ENCODE measurements at places on chromosomes 4 and X. TPM values are rescaled to one million over a fixed set of nuclear protein-coding genes. Genes with fewer than 3 reads are reported as not detected.

MAGEB10 gene
- not detected for total RNA-seq

GRCh38 chrX:63922221-63922620 lies 137.2 kb upstream of the ARHGEF9 start:
- no peaks in the 10 kb centered on the region for H3K36me3 ChIP-seq
- DNase-seq, result no peak
- no peaks in the 10 kb centered on the region for H3K4me1 ChIP-seq
- no peak overlapping the region for H3K27ac ChIP-seq
- no peaks in the 10 kb centered on the region for H3K27me3 ChIP-seq
- no peak overlapping the region for H3K4me3 ChIP-seq

GRCh38 chr4:3818371-3818770 lies 52.2 kb downstream of the ADRA2C start:
- DNase-seq, result no peak
- no peak overlapping the region for H3K27ac ChIP-seq
- H3K36me3 ChIP-seq, result no peaks in the 10 kb centered on the region

GRCh38 chr4:148216866-148217814 lies 225.1 kb downstream of the NR3C2 start:
- H3K4me1 ChIP-seq, result peaks cover 14% of the 10 kb centered on the region
- no peak for DNase-seq
- H3K36me3 ChIP-seq, result no peaks in the 10 kb centered on the region
- peak overlapping the region; percentile 20 for H3K27ac ChIP-seq
- no peak overlapping the region for H3K4me3 ChIP-seq

SPACA5B gene
- not detected for total RNA-seq

DNA sequence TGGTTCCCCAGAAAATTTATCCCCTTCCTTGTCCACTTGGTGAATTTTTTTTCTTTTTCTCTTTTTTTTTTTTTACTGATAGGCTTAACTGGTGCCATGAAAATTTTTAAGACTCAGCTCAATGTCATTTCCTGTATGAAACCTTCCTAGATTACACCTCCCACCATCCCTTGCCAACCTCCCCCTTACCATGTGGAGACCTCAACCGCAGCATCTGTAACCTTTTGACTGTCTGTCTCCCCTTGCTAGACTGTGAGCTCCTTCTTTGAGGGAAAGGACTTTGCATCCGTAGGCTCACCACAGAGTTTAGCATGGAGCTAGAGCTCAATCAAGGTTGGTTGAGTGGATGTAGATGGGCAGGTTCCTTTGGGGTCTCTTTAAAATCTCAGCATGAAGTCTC lies 5.2 kb upstream of the PGRMC1 start:
- H3K4me1 ChIP-seq, result no peaks in the 10 kb centered on the region
- H3K36me3 ChIP-seq, result no peaks in the 10 kb centered on the region
- no peak overlapping the region for H3K27ac ChIP-seq
- H3K27me3 ChIP-seq, result no peaks in the 10 kb centered on the region

PLAC8 gene
- 246 TPM for total RNA-seq

HTN3 gene
- total RNA-seq, result not detected

- no peaks in the 10 kb centered on the region for H3K36me3 ChIP-seq
- H3K4me3 ChIP-seq, result no peak overlapping the region
- no peaks in the 10 kb centered on the region for H3K4me1 ChIP-seq
- DNase-seq, result no peak
- H3K27ac ChIP-seq, result no peak overlapping the region
- peaks cover 10% of the 10 kb centered on the region for H3K27me3 ChIP-seq
These were observed 357 bp upstream of the ADGRG2 start for GRCh38 chrX:19122641-19123009.

DNA sequence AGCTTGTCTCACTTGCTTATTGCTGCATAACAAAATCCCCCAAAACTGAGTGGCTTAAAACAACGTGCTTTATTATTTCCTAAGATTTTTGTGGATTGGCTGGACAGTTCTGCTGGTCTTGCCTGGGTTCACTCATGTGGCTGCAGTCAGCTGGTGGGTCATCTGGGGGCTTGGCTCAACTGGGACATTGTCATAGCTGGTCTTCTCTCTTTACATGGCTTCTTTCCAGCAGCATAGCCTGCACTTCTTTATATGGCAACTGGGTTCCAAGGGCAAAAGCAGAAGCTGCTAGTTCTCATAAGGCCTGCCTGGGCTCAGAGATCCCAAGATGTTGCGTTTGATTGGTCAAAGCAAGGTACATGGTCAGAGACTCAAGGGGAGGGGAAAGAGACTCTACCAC lies 33.7 kb upstream of the STAG2 start:
- no peak overlapping the region for H3K4me3 ChIP-seq
- no peak overlapping the region for H3K27ac ChIP-seq
- no peak for DNase-seq
- no peaks in the 10 kb centered on the region for H3K27me3 ChIP-seq

EGF gene
- 2.8 TPM for total RNA-seq

LRIT3 gene
- total RNA-seq, result 0.15 TPM

TBC1D8B gene
- 11.6 TPM for total RNA-seq

DNA sequence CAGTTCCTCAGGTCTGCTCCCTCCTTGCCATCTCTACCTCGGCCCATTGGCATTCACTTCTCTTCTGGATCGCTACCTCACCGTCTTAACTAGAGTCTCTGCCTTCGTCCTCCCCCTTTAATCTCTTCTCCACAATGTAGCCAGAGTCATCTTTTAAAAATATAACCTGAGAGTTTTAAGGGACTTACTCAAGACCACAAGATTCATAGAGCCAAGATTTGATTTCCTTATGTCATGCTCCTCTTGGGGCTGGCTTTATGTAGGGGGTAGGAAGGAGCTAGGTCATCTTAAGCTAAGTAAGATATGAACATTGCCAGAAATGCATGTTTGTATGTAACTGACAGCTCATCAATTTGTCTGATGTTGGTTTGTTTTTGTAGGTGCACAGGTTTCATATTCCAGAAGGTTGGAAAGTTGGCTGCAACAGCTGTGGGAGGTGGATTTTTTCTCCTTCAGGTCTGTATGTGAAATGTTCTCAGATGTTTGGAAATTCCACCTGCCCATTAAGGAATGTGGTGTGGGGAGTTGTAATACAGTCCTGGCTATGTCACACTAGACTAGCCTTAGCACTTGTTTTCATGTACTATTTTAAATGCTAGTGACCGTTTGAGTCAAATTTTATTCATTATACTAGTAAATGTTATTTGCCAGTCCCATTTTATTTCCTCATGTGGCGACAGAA lies 19.6 kb downstream of the FUNDC2 start:
- no peak overlapping the region for H3K27ac ChIP-seq
- H3K36me3 ChIP-seq, result no peaks in the 10 kb centered on the region
- H3K27me3 ChIP-seq, result no peaks in the 10 kb centered on the region
- H3K4me3 ChIP-seq, result no peak overlapping the region
- no peaks in the 10 kb centered on the region for H3K4me1 ChIP-seq

- no peak for DNase-seq
- H3K36me3 ChIP-seq, result no peaks in the 10 kb centered on the region
- H3K4me1 ChIP-seq, result no peaks in the 10 kb centered on the region
- no peak overlapping the region for H3K27ac ChIP-seq
These were observed 914.9 kb upstream of the PCDH7 start for GRCh38 chr4:29805245-29805644.

DNA sequence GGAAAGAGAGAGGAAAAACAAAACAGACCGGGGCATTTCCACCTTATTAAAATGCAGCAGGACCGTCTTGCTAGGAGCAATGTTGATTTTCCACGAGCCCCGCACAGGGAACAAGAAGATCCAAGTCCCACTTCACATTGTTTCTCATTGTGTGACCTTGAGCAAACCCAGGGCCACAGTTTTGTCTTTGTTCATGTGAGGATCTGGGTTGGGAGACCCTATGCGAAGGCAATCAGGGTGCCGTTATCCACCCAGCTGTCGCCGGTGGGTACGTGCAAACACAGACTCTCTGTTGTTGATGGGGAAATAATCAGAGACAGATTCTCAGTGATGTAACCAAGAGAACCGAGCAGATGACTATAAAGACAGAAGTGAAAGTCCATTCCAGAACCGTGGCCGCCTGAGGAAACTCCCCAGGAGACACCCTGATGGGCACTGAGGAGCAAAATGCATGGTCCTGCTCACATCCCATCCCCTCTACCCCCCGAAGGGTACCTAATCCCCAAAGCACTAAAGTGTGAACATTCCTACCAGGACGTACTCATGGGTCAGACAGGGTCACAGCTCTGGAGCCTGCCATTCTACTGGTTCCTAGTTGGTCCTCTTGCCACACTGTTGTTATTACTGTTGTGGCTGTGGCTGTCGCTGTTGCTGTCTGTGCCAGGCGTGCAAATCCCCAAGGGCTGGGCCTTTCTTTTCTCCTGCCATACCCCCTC lies 102.7 kb upstream of the RBPJ start:
- DNase-seq, result no peak
- no peaks in the 10 kb centered on the region for H3K27me3 ChIP-seq
- H3K27ac ChIP-seq, result peak overlapping the region; percentile 0
- no peaks in the 10 kb centered on the region for H3K36me3 ChIP-seq

DNA sequence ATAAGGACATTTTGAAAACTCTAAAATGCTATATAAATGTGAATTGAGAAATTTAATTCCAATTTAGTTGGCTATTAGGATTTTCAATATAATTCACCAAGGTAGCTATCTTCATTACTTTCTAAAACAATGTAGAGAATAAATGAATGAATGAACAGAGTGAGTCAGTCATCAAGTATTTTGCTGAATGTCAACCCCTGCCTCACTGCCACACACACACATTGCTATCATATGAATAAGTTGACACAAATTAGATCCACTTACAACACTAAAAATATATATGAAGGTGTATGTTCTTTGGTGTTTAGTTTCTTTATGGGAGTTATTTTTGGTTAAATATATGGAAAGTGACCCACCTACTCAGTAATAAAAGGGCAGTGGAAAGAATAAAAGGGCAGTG lies 141.4 kb upstream of the SMIM10 start:
- H3K27ac ChIP-seq, result no peak overlapping the region
- no peaks in the 10 kb centered on the region for H3K27me3 ChIP-seq
- no peak overlapping the region for H3K4me3 ChIP-seq
- no peaks in the 10 kb centered on the region for H3K4me1 ChIP-seq
- no peak for DNase-seq

GRCh38 chrX:105608745-105609144 lies 213.6 kb upstream of the NRK start:
- H3K27me3 ChIP-seq, result no peaks in the 10 kb centered on the region
- no peak overlapping the region for H3K4me3 ChIP-seq
- H3K36me3 ChIP-seq, result no peaks in the 10 kb centered on the region
- DNase-seq, result no peak

DNA sequence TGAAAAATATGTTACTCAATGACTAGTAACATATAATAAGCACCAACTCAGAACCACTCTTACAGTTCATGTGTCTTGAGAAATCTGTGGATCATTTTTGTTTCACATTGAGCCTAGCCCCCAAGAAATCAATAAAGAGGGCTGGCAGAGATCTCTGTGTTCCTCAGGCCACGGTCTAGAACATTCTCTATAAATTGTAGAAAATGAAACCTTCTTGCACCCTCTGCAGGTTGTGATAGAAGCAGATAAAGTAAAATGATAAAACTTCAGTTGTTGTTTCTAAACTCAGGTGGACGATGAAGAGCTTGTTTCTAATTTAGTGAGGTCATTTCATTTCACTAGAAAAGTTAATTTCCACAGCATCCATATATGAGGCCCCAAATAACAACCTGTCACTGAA lies 182.7 kb downstream of the KIT start:
- no peaks in the 10 kb centered on the region for H3K4me1 ChIP-seq
- H3K27ac ChIP-seq, result no peak overlapping the region
- H3K4me3 ChIP-seq, result no peak overlapping the region

DNA sequence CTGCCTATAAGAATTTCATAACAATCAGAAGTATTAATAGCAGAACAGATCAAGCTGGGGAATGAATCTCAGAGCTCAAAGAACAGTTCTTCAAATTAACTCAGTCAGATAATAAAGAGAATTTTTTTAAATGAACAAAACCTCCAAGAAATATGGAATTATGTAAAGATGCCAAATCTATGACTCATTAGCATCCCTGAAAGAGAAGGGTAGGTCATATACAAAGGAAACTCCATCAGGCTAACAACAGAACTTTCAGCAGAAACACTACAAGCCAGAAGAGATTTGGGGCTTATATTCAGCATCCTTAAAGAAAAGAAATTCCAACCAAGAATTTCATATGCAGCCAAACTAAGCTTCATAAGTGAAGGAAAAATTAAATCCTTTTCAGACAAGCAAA lies 28.6 kb downstream of the CBR4 start:
- DNase-seq, result no peak
- H3K27me3 ChIP-seq, result no peaks in the 10 kb centered on the region
- no peaks in the 10 kb centered on the region for H3K36me3 ChIP-seq
- H3K27ac ChIP-seq, result no peak overlapping the region
- no peak overlapping the region for H3K4me3 ChIP-seq
- no peaks in the 10 kb centered on the region for H3K4me1 ChIP-seq

DNA sequence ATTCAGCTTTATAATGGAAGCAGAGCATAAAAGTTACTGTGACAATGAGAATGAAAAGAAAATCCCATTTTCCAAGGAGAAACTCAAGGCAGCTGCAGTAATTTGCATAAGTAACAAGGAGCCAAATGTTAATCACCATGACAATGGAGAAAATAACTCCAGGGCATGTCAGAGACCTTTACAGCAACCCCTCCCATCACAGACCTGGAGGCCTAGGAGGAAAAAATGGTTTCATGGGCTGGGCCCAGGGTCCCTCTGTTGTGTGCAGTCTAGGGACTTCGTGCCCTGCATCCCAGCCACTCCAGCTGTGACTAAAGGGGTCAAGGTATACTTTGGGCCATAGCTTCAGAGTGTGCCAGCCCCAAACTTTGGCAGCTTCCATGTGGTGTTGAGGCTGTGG lies 223.5 kb downstream of the NPFFR2 start:
- no peak overlapping the region for H3K4me3 ChIP-seq
- no peaks in the 10 kb centered on the region for H3K4me1 ChIP-seq
- H3K36me3 ChIP-seq, result no peaks in the 10 kb centered on the region
- no peak for DNase-seq
- H3K27me3 ChIP-seq, result no peaks in the 10 kb centered on the region

DNA sequence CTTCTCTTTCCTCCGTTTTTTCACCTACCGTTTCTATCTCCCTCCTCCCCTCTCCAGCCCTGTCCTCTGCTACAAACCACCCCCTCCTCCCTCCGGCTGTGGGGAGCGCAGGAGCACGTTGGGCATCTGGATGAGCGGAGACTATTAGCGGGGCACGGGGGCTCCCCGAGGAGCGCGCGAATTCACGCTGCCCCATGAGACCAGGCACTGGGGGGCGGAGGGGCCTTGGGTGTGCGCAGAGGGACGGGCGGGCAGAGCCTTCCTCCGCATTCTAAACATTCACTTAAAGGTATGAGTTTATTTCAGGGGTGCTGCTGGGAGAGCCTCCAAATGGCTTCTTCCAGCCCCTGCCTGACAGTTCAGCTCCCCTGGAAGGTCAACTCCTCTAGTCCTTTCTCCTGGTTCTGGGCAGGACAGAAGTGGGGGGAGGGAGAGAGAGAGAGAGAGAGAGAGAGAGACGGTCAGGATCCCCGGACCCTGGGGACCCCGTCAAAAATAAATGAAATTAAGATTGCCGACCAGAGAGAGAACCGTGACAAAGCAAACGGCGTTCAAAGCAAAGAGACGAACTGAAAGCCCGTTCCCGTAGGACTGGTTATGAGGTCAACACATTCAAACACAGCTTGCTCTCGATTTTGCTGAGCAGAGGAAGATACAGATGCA lies 5.0 kb downstream of the SHOX start:
- H3K4me1 ChIP-seq, result no peaks in the 10 kb centered on the region
- no peak overlapping the region for H3K4me3 ChIP-seq
- H3K36me3 ChIP-seq, result no peaks in the 10 kb centered on the region
- peaks cover 64% of the 10 kb centered on the region for H3K27me3 ChIP-seq
- no peak overlapping the region for H3K27ac ChIP-seq

NUDT11 gene
- total RNA-seq, result 1.0 TPM

MCF2 gene
- total RNA-seq, result not detected

Data from colonic mucosa (tissue), 4 donors.